ENCODE measurements at places on chromosomes 3 and 15.

DNA sequence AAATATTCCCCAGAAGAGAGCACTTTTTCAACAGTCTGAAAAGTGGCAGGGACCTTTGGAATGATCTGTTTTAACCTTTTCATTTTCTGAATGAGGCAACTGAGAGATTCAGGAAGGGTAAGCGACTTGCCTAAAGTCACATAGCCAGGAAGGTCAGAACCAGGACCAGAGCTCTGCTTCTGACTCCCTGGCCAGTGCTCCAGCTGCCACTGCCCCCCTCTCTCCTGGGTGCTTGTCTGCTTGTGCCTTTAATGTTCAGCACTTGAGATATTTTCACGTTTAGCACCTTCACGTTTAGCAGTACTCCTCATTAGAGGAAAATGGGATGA lies 68.3 kb downstream of the SMAD3 start:
- peaks cover 62% of the 10 kb centered on the region for H3K4me1 ChIP-seq
- H3K27ac ChIP-seq = peak overlapping the region; percentile 81
- no peak overlapping the region for H3K4me3 ChIP-seq
- no peaks in the 10 kb centered on the region for H3K27me3 ChIP-seq
- no peaks in the 10 kb centered on the region for H3K36me3 ChIP-seq

- H3K4me1 ChIP-seq = no peaks in the 10 kb centered on the region
- H3K27ac ChIP-seq = no peak overlapping the region
- no peaks in the 10 kb centered on the region for H3K36me3 ChIP-seq
- no peak for DNase-seq
- no peaks in the 10 kb centered on the region for H3K27me3 ChIP-seq
Measured at GRCh38 chr3:8777201-8777977, 8.0 kb upstream of the OXTR start.

GRCh38 chr3:172449466-172450149 lies 1.4 kb upstream of the GHSR start:
- no peaks in the 10 kb centered on the region for H3K4me1 ChIP-seq
- peak; percentile 79 for DNase-seq
- peaks cover 88% of the 10 kb centered on the region for H3K27me3 ChIP-seq
- H3K4me3 ChIP-seq = no peak overlapping the region

- no peaks in the 10 kb centered on the region for H3K27me3 ChIP-seq
- H3K4me1 ChIP-seq = no peaks in the 10 kb centered on the region
- H3K27ac ChIP-seq = no peak overlapping the region
- H3K4me3 ChIP-seq = no peak overlapping the region
- no peaks in the 10 kb centered on the region for H3K36me3 ChIP-seq
Measured at GRCh38 chr3:89098964-89099585, 8.3 kb upstream of the EPHA3 start.

GRCh38 chr15:52491472-52491871 lies 37.2 kb downstream of the MYO5A start:
- no peaks in the 10 kb centered on the region for H3K27me3 ChIP-seq
- no peak overlapping the region for H3K27ac ChIP-seq
- no peaks in the 10 kb centered on the region for H3K36me3 ChIP-seq
- peaks cover 24% of the 10 kb centered on the region for H3K4me1 ChIP-seq

DNA sequence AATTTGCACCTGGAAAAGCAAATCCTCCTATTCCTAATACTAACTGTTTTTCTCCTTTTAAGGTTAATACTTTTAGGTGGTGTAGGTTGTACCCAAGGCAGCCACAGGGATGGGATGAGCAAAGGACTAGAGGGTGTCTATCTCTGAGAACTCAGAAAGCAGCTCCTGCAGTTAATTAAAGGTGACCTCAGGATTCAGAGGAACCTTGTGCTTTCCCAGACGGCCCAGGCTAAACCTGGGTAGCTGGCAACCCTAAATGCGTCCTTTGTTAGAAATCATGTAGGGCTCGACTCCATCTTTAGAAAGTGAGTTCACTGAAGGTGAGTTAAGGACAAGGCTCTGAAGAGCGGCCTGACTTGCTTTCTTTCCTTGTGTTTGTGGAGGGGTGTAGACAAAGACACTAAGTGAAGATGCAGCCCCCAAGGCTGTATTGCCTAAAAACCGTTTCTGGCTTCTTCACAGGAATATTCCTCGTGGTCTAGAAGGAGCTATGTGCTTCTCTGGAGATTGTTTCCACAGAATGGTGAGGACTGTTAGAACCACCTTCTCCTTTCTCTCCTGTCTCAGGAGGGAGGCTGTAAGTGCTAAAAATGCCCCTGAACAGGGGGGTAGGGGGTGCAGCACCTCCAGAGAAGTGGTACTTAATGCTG lies 14.9 kb downstream of the FNDC3B start:
- H3K27me3 ChIP-seq = no peaks in the 10 kb centered on the region
- peaks cover 13% of the 10 kb centered on the region for H3K4me1 ChIP-seq
- H3K27ac ChIP-seq = peak overlapping the region; percentile 2
- peaks cover 12% of the 10 kb centered on the region for H3K36me3 ChIP-seq
- no peak for DNase-seq

DNA sequence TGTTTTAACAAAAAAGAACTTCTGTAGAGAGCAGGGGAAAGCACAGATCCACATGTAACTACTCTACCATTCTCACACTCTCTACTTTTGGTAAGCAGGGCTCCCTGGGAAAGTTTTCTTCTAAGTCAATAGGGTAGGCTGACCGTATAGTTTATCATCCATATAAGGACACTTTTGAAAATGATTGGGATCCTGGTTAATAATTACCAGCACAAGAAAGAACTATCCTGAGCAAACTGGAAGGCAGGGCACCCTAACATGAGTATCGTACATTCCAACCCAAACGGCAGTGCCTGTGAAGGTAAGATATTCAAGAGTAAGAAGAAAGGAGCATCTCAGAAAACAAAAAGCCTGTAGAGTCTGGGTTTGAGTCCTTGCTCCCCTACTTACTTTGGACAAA lies 22.1 kb downstream of the SUSD5 start:
- no peak for DNase-seq
- H3K27ac ChIP-seq = no peak overlapping the region
- no peaks in the 10 kb centered on the region for H3K36me3 ChIP-seq
- H3K4me3 ChIP-seq = no peak overlapping the region

- H3K27me3 ChIP-seq = no peaks in the 10 kb centered on the region
- no peaks in the 10 kb centered on the region for H3K36me3 ChIP-seq
- no peak overlapping the region for H3K27ac ChIP-seq
- no peak overlapping the region for H3K4me3 ChIP-seq
Measured at GRCh38 chr3:61358364-61358763, 107.1 kb upstream of the FHIT start.

DNA sequence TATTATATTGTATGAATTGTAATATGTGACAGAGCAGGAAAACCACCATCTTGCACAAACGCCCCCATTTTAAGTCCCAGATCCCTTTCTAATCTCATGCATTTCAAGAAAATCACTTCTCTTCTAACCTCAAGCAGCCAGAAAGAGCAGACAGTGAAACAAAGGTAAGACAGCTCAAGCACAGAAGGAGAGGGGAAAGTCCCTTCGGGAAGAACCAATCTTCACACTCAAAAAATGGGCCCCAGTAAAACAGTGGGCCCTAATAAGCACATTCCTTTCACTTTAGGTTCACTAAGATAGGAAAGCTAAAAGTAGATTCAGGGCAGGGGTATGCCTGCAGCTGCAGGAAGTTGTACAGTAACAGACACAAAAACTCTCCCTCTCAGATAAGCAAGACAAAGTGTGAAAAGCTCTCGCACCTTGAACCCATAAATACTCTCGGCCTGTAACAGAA lies 1268.7 kb downstream of the SI start:
- peak overlapping the region; percentile 82 for H3K27ac ChIP-seq
- peaks cover 10% of the 10 kb centered on the region for H3K4me1 ChIP-seq
- peak; percentile 28 for DNase-seq
- no peaks in the 10 kb centered on the region for H3K36me3 ChIP-seq

GRCh38 chr15:57227166-57227565 lies 149.1 kb upstream of the CGNL1 start:
- no peak overlapping the region for H3K4me3 ChIP-seq
- H3K27ac ChIP-seq = no peak overlapping the region
- peaks cover 3% of the 10 kb centered on the region for H3K36me3 ChIP-seq
- DNase-seq = no peak
- H3K4me1 ChIP-seq = peaks cover 16% of the 10 kb centered on the region

DNA sequence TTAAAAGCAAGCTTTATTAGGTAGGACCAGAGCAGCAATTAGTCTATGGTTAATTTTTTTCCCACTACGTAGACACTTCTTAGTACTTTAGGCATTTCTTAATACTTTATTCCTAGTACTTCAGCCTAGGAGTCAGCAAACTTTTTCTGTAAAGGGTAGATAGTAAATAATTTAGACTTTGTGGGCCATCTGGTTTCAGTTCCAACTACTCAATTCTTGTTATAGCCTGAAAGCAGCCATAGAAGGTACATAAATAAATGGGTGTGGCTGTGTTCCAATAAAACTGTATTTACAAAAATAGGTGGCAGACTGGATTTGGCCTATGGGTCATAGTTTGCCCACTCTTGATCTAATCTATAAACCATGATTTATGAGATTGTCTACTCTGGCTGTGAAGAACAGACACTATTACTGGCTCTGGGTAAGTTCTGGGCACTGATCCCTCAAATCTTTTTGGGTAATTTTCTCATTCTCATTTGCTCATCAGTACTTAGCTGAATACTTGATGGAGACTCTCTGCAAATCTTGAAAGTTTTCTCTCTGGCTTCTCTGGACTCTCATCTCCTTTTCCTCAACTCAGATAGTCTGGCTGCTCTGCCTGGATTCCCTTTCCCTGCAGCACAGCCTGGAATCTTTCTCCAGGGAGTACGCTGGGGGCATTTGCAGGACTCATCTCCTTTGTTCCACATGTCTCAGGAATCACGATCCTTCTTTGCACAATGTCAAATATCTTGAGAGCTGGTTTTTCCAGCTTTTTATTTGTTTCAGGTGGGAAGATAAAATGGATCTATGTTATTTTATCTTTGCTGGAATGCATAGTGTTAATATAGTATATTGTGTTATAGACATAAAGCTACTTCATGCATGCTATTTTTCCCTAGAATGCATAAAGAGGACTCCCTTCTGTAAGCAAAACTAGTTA lies 524.8 kb upstream of the TBL1XR1 start:
- DNase-seq = no peak
- H3K36me3 ChIP-seq = no peaks in the 10 kb centered on the region
- no peak overlapping the region for H3K27ac ChIP-seq
- H3K4me1 ChIP-seq = peaks cover 6% of the 10 kb centered on the region

DNA sequence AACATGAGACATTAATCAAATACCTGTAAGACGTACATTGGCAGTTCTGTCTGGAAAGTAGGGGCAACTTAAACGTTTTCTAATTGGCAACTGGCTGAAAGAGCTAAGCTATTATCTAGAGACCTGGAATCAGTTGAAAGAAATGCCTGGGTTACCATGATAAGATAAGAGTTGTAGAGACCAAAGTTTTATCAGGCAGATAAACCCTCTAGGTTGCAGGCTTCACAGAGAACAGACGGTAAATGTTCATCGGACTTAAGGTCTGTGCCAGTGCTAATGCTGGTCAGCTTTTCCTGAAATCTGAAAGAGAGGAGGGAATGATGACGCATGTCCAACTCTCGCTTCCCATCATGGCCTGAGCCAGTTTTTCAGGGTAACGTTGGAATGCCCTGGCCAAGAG lies 196.2 kb downstream of the ROBO2 start:
- no peak overlapping the region for H3K4me3 ChIP-seq
- peaks cover 22% of the 10 kb centered on the region for H3K4me1 ChIP-seq
- no peaks in the 10 kb centered on the region for H3K36me3 ChIP-seq
- peak overlapping the region; percentile 70 for H3K27ac ChIP-seq

DNA sequence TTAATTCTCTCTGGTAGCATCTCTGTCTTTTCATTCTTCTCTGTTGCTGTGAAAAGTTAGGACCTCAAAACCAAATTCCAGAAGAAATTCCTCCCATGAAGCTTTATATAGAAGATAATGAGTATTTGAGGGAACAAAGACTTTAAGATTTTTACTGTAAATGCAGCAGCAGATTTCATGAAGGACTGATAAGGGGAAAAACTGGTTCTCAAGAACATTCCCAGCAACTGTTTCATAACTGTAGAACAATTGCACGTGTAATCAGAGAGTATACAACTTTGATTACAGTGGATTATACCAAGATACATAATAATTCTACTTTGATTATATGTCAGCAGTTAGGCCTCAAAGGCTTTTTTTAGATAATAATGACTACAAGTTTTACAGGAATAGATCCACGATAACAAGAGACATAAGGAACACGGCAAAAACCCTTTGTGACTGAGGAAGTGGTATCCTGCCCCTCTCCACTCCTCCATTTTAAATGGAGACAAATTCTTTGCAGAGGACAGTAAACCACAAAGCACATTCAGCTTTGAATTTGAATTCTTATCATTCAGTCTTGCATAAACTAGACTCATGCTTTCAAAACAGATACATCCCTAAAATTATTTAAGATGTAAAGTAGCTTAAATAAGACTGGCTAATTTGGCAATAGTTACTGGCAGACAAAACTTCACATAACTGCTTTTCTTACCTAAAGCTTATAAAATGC lies 42.9 kb upstream of the DIPK2A start:
- H3K27ac ChIP-seq = no peak overlapping the region
- H3K4me1 ChIP-seq = no peaks in the 10 kb centered on the region
- no peak for DNase-seq
- H3K4me3 ChIP-seq = no peak overlapping the region

- H3K27me3 ChIP-seq = no peaks in the 10 kb centered on the region
- peak; percentile 8 for DNase-seq
- no peaks in the 10 kb centered on the region for H3K36me3 ChIP-seq
- no peak overlapping the region for H3K4me3 ChIP-seq
- H3K27ac ChIP-seq = no peak overlapping the region
Measured at GRCh38 chr15:24067733-24068501, 380.8 kb upstream of the NDN start.
